Cortex of kidney (tissue), 1 donor: ENCODE measurements at places on chromosomes 4 and X.
A peak's percentile ranks its signal among the peaks of the same experiment; 100 is the strongest.

- no peak for DNase-seq
Measured at GRCh38 chrX:1111601-1112300, 100.7 kb downstream of the CRLF2 start.

GRCh38 chrX:135549519-135549918 is 29.1 kb downstream of the INTS6L start:
- DNase-seq = no peak

DNA sequence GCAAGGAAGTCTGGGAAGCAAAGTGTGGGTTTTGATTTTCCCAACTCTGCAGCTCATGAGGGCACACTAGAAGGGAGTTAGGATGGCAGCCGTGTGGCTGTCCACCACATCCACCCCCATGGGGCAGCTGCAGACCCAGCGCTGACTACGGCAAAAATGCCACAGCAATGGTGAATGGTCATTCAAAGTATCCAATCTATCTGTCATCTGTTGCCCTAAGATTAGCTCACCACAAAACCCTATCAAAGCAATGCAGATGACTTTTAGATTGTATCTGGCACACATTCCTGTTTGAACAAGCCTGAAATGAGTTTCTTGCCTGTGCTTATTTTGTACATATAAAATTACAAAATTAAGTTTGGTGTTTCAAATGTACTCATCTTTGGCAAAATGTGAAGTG is 29.7 kb upstream of the HPSE start:
- no peak for DNase-seq

- no peak for DNase-seq
Measured at GRCh38 chrX:101398694-101399093, 7.9 kb downstream of the RPL36A start.

DNA sequence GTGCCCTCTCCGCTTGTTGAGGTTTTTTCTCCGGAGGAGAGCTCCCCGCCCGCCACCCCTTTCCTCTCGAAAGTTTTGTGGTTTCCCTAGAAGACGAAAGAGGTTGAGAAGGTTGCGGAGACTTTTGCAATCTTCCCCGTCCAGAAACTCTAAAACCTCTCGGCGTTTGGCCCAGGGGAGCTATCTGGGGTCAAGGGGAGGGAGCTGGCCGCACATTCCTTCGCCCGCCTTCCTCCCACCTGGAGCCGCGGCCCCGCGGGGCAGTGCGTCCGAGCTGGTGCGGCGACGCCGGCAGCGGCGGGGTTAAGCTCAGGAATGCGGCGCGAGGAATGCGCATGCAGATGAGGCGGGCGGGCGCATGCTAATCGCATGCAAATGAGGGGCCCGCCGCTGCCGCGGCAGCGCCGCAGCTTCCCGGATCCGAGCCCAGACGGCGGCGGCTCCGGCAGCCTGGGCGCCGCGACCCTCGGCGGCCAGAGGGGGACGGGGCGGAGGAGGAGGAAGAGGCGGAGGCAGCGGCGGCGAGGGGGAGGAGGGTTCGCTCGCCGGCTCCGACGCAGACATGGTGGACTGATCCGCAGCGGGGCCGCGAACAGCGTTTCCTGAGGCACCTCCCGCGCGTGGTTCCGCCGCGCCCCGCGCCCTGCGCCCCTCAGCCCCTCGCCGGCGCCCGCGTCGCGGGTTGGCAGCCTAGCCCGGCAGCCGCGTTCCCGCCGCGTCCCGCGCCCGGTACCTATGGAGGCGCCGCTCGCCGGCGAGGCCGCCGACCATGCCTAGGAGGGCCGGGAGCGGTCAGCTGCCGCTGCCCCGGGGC is at the start of gene WWC2:
Gene WWC2, plus strand, starts transcription at position 535 of the 814 bp plus-strand sequence. Its CDS starts 235 bp downstream, at position 770.
- peak; percentile 19 for DNase-seq

DNA sequence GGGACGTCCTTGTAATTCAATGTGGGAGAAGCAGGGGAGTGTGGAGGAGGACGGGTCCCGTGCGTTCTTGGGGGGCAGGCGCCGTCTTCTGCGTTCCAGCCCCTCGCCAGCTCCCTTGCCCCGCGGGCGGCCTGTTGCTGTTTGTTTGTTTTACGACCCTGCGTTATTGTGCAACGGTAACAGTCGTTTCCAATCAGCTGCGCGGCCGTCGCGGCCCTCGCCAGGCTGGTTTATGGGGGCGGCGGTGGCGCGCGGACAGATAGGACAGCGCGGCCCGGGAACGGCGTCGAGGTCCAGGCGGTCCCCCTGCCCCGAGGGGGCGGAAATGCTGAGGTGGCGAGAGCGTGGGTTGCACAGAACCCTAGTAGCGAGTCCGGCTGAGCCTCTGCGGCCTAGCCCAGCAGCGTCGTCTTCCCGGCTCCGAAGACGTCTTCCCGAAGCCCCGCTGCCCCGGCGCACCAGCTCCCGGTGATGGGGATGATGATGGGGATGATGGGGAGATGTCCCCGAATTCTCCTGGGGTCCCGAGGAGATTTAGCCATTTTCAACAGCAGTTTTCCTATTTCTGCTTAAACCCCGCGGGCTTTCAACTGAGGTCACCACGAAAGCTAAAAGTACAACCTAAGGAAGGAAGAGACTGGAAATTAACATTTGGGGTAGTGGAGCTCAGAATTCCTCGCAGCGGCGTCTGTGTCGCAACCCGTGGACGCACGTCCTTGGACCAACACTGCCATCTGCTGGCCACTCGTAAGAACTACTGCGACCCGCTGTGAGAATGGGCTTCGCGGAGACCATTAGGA is 4.8 kb downstream of the PDGFRA start:
- DNase-seq = no peak

GRCh38 chr4:74230902-74231499 is 73.1 kb downstream of the MTHFD2L start:
- no peak for DNase-seq

DNA sequence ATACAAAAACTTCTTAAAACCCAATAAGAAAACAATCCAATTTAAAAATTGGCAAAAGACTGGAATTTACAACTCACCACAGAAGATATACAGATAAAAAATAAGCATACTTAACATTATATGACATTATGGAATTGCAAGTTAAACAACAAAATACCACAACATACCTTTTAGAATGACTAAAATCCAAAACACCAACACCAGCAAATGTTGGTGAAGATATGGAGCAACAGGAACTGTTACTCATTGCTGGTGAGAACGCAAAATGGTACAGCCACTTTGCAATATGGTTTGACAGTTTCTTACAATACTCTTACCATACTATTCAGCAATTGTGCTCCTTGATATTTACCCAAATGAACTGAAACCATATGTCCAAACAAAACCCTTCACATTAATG is 112.4 kb downstream of the ADGRL3 start:
- DNase-seq = no peak

DNA sequence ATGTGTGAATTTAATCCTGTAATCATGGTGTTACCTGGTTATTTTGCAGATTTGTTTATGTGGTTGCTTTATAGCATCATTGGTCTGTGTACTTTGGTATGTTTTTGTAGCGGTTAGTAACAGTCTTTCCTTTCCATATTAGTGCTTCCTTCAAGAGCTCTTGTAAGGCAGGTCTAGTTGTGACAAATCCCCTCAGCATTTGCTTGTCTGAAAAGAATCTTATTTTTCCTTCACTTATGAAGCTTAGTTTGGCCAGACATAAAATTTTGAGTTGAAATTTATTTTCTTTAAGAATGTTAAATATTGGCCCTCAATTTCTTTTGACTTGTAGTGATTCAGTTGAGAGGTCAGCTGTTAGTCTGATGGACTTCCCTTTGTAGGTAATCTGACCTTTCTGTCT is 1096.1 kb upstream of the SLIT2 start:
- no peak for DNase-seq

- no peak for DNase-seq
Measured at GRCh38 chr4:129822701-129823100, 726.7 kb downstream of the C4orf33 start.

DNA sequence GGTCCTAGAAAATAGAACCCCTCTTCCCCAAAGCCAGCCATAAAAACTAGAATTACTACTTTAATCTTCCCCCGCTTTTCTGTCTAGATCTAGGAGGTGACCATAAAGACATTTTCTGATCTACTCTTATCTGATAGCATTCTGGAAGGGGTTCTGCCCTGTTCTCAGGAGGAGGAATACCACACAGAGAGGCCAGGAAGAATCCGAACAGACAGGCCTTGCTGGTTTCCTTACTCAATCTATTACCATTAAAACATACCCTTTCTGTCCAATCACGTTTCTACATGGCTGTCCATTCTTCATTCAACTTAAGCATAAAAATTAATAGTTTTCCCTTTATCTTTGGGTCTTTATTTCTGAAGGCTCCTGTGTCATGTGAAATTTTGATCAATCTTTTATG is 198.7 kb downstream of the GPAT3 start:
- no peak for DNase-seq

GRCh38 chr4:41532336-41532735 is 5.6 kb upstream of the LIMCH1 start:
- no peak for DNase-seq

GRCh38 chr4:14345356-14345775 is 656.9 kb upstream of the CPEB2 start:
- no peak for DNase-seq

- no peak for DNase-seq
Measured at GRCh38 chrX:70332600-70332999, 42.7 kb downstream of the KIF4A start.

- DNase-seq = no peak
Measured at GRCh38 chr4:118585015-118585414, 100.2 kb upstream of the METTL14 start.

DNA sequence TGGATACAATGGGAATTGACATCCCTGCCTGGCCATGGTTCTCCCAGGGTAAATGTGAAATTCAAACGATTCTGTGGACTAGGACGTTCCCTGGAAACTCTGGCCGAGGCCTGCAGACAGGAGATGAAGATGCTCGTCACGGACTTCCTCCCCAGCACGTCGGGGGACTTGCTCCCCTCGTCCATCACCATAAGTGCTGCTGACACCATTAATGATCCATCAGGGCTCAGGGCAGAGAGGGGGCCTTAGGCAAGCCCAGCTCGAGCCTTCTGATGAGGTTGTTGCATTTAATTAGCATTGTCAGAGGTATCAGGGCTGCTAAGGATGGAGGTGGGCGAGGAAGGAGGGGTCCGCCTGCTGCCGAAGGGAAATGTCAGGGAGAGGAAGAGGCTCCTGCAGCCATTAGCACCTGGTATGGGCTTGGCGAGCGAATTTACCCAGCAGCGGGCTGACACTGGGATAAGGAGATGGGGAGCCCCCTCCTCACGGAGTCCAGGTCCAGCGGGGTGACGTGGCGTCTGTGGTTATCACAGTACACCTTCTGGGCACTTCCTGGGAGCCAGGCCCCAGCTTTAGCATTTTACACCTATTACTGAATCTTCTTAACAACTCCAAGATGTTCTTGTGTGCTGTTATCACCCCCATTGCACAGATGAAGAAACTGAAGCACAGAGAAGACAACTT is 83.1 kb downstream of the PPP2R2C start:
- no peak for DNase-seq

GRCh38 chr4:64882311-64883086 is 473.2 kb upstream of the TECRL start:
- no peak for DNase-seq

DNA sequence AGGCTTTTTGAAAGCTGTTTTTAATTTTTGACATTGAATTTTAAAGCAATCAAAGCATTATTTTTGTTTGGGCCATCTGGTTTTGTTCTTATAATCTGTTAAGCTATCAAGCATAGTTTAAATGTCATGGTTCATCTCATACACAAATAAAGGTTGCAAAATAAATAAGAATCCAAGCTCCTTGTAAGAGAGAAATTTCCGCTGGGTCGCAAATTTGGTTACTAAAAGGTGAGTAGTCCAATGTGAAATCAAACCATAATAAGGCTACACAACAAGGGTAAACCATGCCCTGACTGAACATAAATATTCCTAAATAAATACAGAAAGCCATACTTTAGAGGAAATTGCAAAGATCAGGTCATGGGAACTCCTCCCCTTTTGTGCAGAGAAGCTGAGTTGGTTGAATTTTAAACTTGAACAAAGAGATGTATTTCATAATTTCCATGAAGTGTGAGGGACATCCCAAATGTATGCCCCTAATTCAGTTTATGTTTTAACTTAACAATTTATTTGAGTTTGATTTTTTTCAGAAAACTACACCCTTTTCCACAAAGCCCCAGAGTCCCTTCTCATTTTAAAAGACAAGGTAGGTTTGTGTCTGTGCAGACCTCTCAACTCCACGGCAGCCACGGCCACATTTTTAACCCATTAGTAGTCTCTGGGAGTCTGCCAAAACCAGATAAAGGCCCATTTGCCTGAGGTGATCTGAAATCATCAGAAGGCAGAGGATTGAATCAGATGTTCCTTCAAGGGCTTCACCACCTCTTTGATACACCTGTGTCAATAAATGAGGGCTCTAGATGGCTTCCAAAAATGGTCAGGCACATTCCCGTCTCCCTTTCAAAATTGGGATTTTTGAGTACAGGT is 85.2 kb downstream of the PLAC1 start:
- no peak for DNase-seq

DNA sequence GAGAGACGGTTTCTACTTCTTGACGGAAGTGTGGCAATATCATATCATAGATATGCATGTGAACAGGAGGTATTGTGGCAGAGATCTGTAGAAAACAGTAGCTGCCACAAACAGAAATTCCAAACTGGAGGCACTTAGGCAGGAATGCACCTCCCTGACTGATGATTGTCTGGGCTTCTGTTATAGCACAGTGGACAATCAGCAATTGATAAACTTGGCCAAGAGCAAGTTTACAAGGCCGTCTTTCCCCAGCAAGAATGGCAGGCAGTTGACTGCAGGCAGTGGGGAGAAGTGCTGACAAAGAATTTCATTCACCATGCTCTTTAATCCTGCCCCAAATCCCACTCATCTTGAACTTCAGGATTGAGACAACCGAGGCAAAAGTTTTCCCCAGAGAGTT is 114.4 kb upstream of the STOX2 start:
- DNase-seq = no peak

- no peak for DNase-seq
Measured at GRCh38 chrX:154729439-154729838, 21.4 kb downstream of the GAB3 start.
